ENCODE measurements at places on chromosomes 12 and 14.

DNA sequence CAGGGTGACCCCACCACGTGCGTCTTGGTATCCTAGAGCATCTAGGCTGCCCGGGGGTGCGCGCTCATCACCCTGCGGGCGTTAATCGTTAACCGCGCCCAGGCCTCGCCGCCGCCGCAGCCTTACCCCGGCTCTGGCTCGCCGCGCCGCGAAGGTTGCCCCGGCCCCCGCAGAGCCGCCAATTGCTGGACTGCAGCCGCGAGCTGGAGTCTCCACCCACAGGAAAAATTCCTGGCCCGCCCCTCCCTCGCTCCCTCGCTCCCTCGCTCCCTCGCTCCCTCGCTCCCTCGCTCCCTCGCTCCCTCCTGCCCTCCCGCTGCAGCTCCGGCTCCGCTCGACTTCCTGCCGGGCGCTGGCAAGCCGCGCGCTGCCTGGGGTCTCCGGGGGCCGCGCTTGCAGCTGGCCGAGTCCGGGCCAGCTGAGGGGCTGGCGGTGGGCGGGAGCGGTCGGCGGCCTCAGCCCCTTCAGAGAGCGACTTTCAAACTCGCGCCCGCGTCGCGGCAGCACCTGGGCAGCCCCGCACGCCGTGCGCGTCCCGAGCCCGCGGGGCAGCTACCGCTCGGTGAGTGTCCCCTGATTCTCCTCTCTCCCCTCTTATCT is at the start of gene PLEKHG3:
TSS of gene PLEKHG3 (plus strand) at position 282 of the 600 bp plus-strand sequence. CDS start 23,208 bp downstream, outside the sequence.
- peak; percentile 90 for DNase-seq

DNA sequence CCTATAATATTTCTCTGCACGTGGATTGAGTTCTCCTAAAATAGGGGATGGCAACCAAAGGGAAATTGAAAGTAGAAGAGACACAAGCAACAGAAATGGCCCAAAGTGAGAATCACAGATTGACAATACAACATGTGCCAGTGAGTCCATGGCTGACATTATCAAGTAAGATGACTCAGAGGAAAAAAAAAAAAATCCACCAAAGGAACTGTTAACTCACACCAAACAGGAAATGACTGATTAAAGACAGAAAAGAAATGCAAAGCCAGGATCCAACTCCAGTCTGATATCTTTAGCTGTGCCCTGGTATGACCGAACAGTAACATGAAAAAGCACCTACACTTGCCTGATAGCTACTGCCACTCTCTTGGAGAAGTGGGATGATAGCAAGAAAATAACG is 485.0 kb downstream of the PRKD1 start:
- no peak for DNase-seq

- no peak for DNase-seq
These were observed 106.0 kb upstream of the FAR2 start for GRCh38 chr12:29043069-29043468.

DNA sequence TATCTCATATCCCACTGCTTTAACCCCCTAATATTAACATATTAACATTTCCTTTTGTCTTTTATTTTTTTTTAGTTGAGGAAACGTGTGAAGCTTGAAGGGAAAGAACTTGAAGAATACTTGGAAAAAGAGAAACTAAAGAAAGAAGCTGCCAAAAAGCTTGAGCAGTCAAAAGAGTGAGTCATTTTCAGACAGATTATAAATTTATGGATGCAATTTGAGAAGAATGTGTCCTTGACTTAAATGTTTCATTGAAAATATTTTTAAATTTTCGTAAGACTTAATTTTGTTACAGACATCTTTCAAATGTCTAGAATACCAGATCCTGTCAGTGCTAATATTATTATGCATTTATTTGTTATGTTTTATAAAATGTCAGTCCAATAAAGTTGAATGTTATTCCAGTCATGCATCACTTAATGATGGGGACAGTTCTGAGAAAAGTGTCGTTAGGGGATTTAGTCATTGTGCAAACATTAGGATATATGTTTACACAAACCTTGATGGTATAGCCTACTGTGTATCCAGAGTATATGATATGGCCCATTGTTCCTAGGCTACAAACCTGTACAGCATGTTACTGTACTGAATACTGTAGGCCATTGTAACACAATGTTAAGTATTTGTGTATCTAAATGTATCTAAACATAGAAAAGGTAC is 32.6 kb downstream of the CPSF2 start:
- DNase-seq: no peak

DNA sequence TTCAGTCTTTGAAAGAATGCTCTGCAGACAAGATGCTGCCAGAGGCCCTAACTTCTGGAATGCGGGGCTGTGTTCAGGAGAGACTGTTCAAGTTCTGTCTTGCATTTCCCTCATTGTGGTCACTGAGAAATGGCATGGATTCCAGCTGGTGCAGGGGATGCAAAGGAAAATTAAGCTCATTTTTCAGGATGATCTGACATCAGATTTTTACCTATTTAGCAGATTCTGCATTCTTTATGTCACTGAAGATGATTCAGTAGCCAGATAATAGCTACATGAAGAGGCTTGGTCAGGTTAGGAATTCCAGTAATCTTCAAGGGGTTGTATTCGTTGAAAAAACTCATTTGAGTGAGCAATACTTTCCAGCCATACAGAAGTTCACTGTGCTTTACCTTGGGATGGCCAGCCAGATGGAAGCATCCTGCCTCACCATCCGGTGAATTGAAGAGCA is 16.1 kb upstream of the MFAP5 start:
- no peak for DNase-seq

All from tongue (tissue), 3 donors.